Fibroblast of pulmonary artery (primary cell): ENCODE measurements at places on chromosomes 2 and 18.

DNA sequence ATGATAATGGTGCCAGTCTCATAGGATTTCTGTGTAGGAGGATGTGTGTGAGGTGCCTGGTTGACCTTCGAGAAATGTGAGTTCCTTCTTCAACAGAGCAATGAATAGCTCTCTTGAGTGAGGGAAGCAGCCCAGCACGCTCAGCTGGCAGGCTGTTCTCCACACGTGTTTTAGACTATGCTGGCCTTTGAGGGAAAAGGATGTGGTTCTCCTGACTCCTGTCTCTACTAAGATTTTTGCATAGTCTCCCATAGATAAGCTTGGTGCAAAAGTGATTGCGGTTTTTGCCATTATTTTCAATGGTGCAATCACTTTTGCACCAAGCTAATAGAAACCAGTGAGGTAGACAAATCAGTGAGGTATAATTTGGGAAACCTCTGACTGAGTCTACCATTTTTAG is 284.1 kb downstream of the SLC4A3 start:
- no peak for DNase-seq

DNA sequence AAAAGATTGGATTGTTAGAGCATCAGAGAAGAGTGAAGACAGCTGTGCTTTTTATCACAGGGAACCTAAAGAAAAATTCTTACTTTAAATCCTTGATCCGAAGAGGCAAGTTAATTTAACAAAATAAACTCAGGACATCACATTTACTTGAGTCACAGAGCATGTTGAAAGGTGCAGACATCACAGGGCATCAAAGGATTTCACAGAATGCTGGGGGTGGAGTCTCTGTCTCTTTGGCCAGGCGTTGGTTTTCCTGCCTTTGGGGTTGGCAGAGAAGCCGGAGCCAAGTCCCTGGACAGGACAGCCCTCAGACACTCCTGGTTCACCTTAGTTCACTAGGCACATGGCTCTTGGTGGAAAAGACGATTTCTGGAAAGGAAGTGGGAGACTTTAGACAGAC is 56.3 kb downstream of the SH3RF3 start:
- DNase-seq, result peak; percentile 66

DNA sequence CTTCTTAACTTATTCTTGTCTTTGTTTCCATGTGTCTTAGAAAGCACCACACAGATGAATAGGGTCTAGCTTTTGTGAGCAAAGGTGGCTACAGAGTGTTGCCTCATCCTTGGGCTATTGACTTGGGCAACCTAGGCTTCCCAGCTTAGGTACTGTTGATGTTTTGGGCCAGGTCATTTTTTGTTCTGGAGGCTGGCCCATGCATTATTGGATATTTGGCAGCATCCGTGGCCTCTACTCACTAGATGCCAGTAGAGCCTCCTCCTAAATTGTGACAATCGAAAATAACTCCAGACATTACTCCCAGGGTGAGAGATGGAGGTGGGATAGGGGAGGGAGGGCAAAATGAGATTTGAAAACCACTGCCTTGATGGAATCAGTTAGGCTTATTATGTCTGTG is 127.3 kb upstream of the EPC2 start:
- DNase-seq, result no peak

GRCh38 chr2:37812414-37812813 is 112.7 kb upstream of the RMDN2 start:
- peak; percentile 41 for DNase-seq

DNA sequence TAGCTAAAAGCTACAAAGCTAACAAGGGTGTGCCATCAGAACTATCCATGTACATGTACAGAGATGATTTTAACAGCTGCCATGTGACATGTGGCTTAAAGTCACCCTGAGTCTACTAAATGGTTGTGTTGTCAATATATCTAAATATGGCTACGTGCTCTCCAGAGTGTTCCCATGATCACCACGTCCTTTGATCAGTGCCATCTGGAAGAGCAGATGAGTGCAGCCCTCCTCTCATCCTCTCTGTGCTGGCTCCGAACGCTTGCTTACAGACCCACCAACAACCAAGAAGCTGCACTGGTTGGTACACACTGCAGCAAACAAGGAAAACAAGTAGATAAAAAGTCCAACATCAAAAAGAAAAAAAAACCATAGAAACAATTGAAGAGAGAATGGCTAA is 88.6 kb upstream of the NARS1 start:
- DNase-seq, result no peak

- DNase-seq, result peak; percentile 17
Measured at GRCh38 chr18:2572892-2573291, 1.5 kb downstream of the NDC80 start.

GRCh38 chr2:239827523-239827890 is 197.6 kb downstream of the NDUFA10 start:
- DNase-seq, result no peak
